ENCODE measurements at places on chromosomes 4 and X.

GRCh38 chrX:17442898-17443297, 67.9 kb downstream of the NHS start:
- DNase-seq, result no peak

DNA sequence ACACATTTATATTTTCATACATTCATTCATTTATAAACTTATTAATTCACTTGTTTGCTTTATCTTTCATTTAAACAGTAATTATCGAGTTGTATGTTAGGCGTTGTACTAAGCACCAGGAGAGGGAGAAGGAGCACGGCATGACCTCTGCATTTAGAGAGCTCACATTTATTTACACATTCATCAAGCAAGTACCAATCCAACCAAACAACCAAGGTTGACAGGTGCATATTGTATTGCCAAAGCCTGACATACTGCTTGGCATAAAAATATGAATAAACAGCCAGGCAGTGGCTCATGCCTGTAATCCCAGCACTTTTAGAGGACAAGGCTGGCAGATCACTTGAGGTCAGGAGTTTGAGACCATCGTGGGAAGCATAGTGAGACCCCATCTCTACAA, 37.0 kb upstream of the CLNK start:
- peak; percentile 28 for DNase-seq

DNA sequence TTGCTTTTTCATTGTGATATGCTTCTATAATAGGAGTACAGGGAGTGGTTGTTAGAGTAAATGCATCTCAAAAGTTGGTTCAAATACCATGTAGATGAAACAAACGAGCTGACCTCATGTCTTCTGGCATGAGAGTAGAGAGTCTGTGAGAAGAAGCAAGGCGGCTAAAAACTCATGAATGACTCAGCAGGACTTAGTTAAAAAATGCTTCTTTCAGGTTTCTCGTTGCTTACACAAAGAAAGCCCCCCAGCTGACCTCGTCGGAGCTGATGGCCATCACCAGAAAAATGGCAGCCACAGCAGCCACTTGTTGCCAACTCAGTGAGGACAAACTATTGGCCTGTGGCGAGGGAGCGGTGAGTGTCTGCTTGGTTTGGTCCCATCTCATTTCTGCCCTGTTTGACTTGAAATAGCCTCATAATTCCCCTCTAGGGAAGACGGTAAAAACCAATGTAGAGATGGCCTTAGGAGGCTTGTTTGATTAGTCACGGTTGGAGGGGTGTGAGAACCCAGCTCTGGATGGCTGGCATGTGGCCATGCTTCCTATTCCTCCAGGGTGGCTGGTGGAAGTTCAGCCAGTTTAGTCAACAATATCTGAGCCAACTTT, 14.5 kb downstream of the AFP start:
- DNase-seq, result peak; percentile 77

DNA sequence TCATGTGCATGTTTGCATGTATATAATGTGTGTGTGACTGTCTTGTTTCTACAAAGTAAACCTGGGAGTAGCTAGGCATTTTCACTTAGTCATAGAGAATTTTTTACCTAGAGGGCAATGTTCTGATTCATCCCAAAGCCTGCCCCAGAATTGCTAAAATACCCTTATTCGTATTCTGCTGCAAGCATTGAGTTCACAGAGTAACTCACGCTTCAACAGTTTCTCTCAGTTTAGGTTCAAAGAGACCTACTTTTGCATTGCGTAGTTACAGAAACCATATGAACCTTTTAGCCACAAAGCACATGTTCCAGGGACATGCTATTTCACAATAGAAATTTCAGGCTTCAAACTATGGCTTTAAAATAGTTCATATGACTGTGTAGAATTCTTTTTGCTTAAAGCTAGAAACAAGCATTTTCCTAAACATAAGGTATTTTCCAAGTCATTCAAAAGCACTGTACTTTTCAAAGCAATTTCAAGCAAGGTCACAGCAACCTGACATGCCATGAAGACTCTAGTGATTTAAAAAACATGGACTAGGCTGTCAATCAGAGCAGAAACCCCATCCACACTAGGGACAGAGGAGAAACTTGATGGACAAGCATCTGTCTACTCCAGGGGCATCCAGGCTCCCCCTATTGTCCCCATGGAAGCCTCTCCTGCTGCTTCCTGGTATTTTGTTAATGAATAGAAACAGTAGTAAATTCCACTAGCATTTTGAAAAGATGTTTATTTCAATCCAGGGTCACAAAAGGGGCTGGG, 81.5 kb upstream of the MAPK10 start:
- no peak for DNase-seq

DNA sequence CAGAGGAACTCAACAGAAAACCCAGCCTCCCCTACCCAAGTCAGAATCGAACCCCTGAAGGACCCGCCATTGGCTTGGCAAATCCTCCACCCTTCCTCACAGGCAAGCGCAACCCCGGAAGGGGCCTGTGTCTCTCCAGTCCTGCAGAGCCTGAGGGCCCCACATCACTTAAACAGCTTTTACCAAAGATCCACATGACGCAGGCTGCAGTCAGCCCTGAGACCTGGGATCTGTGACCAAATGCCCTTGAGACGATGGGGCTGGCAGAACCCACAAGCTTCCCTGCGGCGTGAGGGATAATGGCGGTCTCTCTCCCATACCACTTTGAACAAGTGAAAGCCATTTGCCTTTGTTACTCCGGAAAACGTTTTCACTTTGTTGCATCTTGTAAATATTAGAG, 54.9 kb downstream of the ACOX3 start:
- DNase-seq, result no peak

- no peak for DNase-seq
Measured at GRCh38 chrX:1778817-1779216, 164.0 kb downstream of the ASMT start.

GRCh38 chr4:105755375-105755774, 46.8 kb downstream of the GSTCD start:
- no peak for DNase-seq

- no peak for DNase-seq
Measured at GRCh38 chr4:3034231-3034630, 40.1 kb downstream of the HTT-AS start.

GRCh38 chrX:130145123-130145522, 20.5 kb downstream of the AIFM1 start:
- no peak for DNase-seq

- no peak for DNase-seq
Measured at GRCh38 chrX:110965409-110966090, 130.4 kb upstream of the PAK3 start.

DNA sequence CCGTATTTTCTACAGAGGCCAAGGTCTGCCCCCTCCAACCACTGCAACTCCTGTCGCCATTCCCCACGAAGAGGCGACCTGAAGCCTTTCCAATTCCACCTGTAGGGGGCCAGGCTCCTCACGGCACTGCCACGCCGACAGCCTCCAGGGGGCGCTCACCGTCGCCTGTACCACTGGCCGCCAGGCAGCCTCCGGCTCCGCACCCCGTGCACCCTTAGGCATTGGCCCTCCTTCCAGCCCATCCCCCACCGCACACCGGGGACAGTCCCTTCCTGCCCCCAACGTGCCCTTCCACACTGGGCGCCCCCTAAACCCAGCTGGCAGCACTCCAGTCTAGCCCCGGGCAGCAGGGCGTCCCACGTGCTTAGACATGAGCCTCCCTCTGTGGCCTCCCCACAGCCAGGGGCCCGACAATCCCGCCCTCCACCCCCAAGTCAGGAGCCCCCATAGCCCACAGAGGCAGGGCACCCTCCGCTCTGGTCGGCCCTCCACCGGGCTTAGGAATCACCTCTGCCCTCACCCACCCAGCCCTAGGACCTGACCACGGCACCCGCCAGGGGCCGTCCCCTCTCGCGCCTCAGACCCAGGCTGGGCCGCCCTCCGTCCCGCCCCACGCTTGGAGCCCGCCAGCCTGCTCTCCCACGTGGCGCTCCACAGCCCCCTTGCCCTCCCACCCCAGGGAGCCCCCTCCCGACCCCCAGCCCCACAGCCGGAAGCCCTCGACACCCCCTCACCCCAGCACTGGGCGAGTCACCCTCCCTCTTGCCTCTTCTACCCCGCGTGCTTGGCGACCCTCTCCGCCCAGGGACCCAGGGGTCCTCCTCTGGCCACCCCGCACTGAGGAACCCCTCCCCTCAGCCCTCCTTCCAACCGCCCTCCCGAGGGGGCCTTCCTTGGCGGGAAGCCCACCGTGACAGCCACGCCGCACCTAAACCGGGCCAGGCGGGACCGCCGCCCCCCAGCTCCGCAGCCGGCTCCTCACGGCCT, 711 bp downstream of the PNMA6E start:
- DNase-seq, result no peak

DNA sequence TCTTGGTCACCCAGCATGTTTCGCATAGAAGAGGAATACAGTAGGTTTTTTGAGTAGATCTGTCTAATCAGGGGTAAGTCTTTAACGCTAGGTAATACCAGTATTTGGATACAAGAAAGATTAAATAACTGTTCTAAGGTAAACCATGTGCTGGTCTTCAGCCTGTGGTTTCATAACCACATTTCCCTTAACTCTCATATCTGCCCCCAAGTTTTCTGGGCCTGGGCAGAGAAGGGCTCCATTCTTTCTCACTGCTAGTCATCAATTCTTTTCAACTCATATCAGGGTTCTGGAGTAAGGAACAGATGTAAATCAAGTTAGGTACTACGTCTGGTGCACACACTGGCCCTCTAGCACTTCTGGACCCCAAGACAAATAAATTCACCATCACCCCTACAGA, 49.0 kb downstream of the DHX15 start:
- DNase-seq, result no peak

DNA sequence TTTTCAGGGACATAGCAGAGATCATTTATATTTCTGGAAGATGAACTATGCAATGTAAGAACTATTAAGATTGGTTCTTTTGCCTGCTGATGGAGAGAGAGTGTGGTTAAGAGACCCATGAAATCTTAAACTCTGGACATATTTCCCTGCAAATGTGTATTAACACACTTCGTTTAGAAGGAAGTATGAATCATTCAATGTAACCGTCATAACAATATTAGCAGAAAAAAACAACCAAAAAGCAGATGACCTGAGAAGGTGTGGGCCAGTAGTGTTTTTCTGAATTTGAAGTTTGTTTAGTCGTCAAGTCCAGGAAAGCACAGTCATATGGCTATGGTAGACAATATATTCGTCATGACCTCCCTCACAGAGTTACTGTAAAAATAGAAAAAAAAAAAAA, 2.5 kb upstream of the TMPRSS11D start:
- DNase-seq, result no peak

- DNase-seq, result no peak
Measured at GRCh38 chrX:82711457-82711856, 796.6 kb upstream of the POU3F4 start.

- no peak for DNase-seq
Measured at GRCh38 chr4:23888421-23889319, 1.2 kb downstream of the PPARGC1A start.

DNA sequence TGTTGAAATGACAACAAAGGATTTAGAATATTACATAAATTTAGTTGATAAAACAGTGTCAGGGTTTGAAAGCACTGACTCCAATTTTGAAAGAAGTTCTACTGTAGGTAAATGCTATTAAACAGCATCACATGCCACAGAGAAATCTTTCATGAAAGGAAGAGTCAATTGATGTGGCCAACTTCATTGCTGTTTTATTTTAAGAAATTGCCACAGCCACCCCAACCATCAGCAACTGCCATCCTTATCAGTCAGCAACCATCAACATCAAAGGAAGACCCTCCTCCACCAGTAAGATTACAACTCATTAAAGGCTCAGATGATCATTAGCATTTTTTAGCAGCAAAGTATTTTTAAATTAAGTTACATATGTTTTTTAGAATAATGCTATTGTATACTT, 54.6 kb upstream of the RAB9B start:
- DNase-seq, result no peak

- no peak for DNase-seq
Measured at GRCh38 chr4:7526929-7527535, 92.3 kb upstream of the PSAPL1 start.

GRCh38 chr4:145177906-145178538, 2.4 kb downstream of the OTUD4 start:
- DNase-seq, result no peak

DNA sequence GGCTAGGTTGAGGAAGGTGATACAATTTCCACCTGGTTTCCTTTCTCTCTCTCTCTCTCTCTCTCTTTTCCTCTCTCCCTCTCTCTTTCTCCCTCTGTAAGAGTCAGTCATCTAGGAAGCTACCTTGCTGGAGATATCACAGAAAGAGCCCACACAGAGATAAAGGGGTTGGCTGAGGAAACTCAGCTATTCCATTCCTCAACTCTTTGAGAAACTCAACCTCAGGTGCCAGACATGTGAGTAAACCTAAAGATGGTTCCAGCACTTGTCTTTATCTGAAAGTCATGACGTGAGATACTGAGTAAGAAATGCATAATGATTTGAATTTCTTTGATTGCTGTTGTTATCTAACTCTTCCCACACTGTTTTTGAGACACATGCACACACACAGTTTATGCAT, 564.0 kb downstream of the SPOCK3 start:
- DNase-seq, result no peak

GRCh38 chrX:47047989-47048388, 30.3 kb upstream of the RGN start:
- no peak for DNase-seq

- DNase-seq, result no peak
Measured at GRCh38 chrX:11429538-11430085, 136.4 kb downstream of the AMELX start.

DNA sequence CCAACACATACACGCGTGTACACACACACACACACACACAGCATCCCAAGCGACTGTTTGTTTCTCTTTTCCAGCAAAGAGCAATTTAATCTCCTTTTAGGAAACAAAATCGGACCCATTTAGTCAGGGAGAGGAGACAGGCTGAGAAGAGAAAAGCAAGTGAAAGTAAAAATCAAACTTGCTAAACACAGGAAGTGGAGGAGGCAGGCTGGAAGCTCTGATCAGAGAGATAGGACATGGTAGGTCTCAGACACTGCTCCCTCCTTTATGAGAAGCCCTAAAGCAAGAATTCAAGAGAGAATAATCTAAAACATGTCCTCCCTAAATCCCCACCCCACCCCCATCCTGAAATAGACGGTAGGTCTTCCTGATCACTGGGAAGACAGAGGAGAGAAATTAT, 62.3 kb downstream of the GPC3 start:
- DNase-seq, result no peak

Measured in NCI-H748 treated with DMSO at 0.1 percent for 48 hours (cell line).